MCF 10A (cell line): ENCODE measurements at places on chromosomes 3 and 15.

GRCh38 chr3:46668591-46668990, 24.9 kb downstream of the ALS2CL start:
- no peak for DNase-seq

DNA sequence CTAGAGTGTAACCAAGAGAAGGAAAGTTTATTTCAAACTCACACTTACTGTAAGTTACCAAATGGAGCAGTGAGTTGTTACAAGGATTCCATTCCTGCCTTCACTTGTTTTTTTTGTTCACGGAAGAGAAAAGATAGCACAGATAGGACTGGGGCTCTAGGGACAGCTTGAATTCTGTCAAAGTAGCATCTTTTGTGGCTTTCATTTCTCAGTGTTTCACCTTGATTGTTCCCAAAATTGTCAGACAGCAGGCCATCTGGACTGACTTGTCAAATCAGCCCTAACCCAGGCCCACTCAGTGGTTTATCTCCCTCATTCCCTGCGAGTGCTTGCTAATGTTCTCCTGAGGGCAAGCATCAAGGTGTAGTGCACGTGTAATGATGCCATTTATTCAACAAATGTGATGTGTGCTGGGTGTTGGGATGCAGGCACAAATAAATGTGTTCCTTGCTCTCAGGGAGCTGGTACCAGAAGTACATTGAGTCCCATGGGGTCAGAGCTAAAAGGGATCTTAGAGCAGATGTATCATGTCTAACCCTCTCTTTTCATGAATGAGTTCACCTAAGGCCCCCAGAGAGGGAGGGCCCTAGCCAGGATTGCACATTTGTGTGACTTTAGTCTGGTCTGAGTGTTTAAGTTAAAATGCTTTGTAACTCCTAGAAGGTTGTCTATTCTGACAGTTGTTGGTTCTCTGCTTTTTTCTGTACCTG, 49.1 kb downstream of the PDHB start:
- DNase-seq = no peak

GRCh38 chr15:90641581-90642463, 75.3 kb upstream of the BLM start:
- DNase-seq = no peak

GRCh38 chr3:53101956-53102355, 28.3 kb downstream of the RFT1 start:
- no peak for DNase-seq

DNA sequence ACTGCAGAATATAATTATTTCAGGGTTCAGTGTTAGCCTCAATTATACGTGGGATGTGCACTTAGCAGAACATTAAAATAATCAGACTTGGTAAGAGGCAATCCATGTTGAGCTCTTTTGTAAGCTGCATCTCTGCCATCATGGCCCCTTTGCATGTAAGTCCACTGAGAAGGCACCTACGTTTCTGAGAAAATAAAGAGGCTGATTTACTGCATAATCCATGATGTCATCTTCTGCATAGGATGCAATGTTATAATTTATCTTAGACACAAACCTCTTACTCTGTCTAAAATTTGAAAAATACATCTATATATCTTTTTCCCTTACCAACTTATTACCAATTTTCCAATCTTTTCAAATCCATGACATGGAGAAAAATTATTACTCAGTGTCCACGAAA, 1294.7 kb downstream of the ZPLD1 start:
- no peak for DNase-seq

- DNase-seq = no peak
Observed at GRCh38 chr3:184880276-184881019, 68.5 kb downstream of the VPS8 start.

GRCh38 chr3:172980849-172981248, 160.2 kb downstream of the SPATA16 start:
- DNase-seq = no peak

- no peak for DNase-seq
Observed at GRCh38 chr3:114406922-114407321, 113.1 kb downstream of the TIGIT start.

GRCh38 chr3:55518451-55518850, 31.3 kb upstream of the WNT5A start:
- DNase-seq = peak; percentile 27

- DNase-seq = peak; percentile 98
Observed at GRCh38 chr15:31216215-31216911, 110.3 kb upstream of the KLF13 start.

DNA sequence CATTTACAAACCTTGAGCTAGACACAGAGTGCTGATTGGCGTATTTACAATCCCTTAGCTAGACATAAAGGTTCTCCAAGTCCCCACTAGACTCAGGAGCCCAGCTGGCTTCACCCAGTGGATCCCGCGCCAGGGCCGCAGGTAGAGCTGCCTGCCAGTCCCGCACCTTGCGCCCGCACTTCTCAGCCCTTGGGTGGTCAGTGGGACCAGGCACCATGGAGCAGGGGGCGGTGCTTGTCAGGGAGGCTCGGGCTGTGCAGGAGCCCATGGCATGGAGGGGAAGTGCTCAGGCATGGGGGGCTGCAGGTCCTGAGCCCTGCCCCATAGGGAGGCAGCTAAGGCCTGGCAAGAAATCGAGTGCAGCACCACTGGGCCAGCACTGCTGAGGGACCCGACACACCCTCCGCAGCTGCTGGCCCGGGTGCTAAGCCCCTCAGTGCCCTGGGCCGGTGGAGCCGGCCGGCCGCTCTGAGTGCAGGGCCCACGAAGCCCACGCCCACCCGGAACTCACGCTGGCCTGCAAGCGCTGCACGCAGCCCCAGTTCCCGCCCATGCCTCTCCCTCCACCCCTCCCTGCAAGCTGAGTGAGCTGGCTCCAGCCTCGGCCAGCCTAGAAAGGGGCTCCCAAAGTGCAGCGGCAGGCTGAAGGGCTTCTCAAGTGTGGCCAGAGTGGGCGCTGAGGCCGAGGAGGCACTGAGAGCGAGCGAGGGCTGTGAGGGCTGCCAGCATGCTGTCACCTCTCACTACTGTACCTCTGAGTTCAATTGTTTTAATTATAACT, 1213.9 kb downstream of the OTOL1 start:
- DNase-seq = no peak

DNA sequence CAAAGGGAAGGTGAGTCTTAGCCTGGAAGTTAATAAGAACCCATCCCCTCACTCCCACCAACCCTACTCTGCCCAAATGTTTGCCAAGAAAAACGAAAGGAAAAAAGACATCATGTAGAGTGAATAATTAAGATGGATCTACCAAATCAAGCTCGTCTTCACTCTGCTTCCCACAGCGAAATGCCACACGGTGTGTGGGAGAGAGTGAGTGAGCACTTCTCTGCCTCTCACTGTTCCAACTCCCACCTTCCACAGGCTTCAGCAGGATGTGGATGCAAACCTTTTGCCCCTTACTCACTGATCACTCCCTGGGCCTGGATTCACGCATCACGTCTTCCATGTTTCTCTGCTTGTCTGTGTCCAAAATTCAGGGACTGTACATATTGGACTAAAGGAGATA, 85.4 kb downstream of the WDR76 start:
- no peak for DNase-seq

GRCh38 chr3:162658003-162658402, 1161.4 kb downstream of the OTOL1 start:
- peak; percentile 48 for DNase-seq

DNA sequence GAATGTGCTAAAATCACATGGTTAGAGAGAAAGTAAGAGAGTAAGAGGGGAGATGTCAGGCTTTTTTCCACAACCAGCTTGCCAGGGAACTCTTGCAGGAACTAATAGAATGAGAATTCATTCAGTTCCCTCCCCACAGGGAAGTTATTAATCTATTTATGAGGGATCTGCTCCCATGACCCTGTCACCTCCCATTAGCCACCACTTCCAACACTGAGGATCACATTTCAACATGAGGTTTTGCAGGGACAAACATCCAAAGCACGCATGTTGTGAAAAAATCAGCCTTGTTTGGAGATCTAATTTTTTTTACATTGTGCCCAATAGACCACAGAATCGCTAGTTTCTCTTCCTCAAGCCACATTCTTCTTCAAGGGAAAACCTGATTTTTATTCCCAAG, 904.0 kb downstream of the TBL1XR1 start:
- DNase-seq = no peak

GRCh38 chr3:131174752-131175151, 148.1 kb downstream of the NEK11 start:
- DNase-seq = no peak

DNA sequence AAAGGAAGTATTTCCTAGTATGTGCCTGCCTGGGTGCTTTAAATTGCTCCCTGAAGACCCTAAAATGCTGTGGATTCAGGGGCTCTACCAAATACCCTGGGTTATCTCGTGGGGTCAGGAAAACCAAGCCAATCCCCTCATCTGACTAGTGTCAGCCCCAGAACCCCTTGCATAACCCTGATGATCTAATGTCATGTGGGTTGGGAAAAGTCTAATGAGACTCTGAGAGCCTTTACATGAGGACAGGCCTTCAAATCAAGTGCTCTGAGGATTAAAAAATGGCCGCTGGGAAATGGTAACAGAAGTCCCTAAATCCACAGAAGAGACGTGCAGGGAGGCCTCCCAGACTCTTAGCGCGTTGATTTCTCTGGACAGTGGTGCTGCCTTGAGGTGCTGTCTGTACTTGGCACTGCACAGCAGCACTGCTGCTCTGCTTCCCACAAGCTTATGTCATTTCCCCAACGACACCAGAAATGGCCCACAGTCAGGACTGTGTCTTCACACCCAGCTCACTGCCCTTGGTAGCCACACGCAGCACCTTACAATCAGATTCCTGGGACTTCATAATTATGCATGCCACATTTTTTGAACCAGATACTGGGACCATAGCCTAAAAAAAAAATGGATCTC, 16.6 kb downstream of the EIF4E3 start:
- no peak for DNase-seq

DNA sequence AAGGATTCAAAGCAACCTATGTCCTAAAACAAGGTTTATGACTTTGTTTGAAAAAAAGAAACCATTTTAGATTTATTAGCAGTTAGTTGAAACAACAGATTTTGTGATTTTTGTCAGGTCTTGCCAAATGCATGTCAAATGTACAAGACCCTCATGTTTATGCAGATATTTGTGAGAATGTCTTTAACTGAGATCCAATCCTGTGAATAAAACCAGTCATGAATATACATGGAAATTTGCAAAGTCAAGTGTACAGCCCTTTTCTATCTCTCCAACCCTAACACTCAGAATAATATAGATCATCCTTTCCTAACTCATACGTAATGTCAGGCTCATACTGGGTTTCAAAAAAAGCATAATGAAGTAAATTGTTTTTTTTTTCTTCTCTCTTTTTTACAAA, 76.4 kb downstream of the DUT start:
- DNase-seq = no peak

GRCh38 chr15:80989518-80990478, at the start of gene MESD:
MESD (minus strand) TSS chr15:80989819; CDS start chr15:80989791, 28 bp downstream.
- DNase-seq = peak; percentile 94

DNA sequence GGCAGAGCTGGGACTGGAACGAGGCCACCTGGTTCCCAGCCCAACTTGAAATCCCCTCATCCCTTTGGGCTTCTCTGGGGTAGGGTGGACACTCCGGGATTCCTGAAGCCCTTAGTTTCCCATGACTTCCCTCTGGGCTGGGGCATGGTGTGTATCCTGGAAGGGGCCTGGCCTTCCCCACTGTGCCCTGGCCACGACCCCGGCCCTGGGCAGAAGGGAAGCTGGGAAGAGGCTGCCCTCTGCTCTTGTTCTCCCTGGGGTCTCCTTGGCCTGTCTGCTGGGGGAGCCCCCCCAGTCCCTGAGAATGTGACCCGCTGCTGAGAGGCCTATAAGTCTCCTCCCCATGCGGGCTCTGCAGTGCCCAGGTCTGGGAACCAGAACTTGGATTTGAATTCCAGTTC, 104.9 kb downstream of the LINGO1 start:
- DNase-seq = no peak

DNA sequence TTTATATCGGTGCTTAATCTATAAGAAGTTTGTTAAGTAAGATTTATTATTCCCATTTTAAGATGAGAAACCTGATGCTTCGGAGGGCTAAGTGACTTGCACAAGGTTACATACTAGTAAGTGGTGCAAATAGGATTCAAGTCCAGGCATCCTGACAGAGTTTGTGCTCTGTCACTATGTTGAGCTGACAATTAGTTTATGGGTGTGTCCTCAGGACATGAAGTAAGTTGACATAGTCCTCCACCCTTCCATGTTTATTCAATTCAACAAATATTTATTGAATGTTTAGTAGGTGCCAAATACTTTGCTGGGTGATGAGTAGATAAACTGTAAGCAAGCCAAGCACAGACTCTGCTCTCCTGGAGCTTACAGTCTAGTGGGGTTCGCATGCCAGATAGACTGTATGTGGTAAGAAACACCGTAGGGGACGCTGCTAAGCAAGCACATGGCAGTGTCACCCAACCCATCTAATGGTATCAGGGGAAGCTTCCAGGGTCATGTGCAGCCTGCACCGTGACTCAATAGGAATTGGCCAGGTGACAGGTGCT, 342.7 kb upstream of the SATB1 start:
- DNase-seq = no peak

DNA sequence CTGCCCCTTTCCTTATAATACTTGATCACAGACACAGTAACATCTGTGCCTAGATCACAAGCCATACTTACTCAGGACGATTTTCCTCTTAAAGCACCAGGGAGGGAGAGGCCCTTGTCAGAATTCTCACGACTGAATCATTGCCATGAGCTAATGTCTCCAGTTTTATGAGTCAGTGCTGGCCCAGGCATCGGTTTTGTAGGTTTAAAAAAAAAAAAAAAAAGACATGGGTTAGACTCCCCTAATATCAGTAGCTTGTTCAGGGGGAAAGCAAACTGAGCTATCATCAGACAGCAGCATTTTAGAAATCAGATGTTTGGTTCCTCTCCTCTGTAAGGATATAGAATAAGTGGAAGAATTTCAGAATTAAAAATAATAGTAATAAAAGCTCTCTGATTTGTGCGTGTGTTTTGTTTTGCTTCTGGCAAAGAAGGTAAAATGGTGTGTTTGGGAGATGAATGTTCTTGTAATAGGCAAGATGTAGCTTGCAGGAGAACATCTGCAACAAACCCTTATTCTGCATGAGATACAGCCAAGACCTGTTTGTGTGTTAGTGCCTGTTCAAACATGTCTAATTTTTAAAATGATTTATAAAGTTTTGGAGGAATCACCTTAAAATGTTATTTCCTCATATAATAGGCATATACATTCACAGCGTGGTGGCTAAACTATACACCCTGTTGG, 193.6 kb downstream of the TP63 start:
- peak; percentile 96 for DNase-seq

GRCh38 chr3:130480736-130481135, 36.2 kb upstream of the COL6A6 start:
- peak; percentile 21 for DNase-seq

DNA sequence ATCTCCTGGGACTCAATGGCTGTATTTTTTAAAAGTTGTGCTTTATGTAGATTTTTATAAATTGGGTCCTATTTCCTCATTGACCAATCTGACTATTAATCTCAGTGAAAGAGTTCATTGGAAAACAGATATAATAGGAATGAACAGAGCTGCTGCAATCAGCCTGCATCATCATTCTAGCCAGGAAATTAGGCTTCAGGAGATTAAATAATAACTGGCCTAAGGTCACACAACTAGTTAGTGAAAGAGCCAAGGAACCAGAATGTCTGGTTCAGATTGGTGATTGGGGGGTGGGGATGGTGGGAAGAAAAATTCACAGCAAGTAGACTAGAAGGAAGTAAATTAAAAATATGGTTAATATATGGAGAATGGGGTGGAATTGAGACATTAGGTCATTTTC, 180.9 kb upstream of the ROPN1 start:
- no peak for DNase-seq
